Ovary (tissue), 10 donors: ENCODE measurements at places on chromosomes 11 and 22. TPM values are rescaled to one million over a fixed set of nuclear protein-coding genes. Genes with fewer than 3 reads are reported as not detected.

DNA sequence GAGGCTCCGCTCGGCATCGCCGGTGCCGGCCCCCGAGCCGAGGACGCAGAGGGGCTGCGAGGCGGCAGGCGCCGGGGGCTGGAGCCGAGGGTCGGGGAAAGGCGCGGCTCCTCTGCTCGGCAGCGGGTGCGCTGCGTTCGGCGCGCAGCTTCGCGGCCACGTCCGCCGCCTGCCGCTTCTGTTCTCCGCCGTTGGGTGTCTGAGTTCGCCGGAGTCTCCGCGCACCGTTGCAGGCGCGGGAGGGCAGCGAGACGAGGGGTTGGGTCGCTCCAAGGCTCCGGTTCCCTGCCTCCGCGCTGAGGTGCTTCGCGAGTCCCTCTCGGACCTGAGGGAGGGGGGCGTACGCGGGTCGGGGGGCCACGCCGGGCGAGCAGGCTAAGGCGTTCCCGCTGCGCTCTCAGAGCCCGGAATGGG is 347 bp downstream of the MN1 start:
- no peaks in the 10 kb centered on the region for H3K27me3 ChIP-seq
- DNase-seq = peak; percentile 73
- H3K4me1 ChIP-seq = peaks cover 21% of the 10 kb centered on the region
- peak overlapping the region; percentile 71 for H3K27ac ChIP-seq

Gene SLC1A2
- total RNA-seq = 0.80 TPM

Gene DMC1
- 0.95 TPM for total RNA-seq

- H3K4me3 ChIP-seq = no peak overlapping the region
- H3K4me1 ChIP-seq = peaks cover 17% of the 10 kb centered on the region
- no peak overlapping the region for H3K27ac ChIP-seq
- H3K36me3 ChIP-seq = no peaks in the 10 kb centered on the region
These were observed 78.8 kb downstream of the PPP6R3 start for GRCh38 chr11:68539395-68539794.

DNA sequence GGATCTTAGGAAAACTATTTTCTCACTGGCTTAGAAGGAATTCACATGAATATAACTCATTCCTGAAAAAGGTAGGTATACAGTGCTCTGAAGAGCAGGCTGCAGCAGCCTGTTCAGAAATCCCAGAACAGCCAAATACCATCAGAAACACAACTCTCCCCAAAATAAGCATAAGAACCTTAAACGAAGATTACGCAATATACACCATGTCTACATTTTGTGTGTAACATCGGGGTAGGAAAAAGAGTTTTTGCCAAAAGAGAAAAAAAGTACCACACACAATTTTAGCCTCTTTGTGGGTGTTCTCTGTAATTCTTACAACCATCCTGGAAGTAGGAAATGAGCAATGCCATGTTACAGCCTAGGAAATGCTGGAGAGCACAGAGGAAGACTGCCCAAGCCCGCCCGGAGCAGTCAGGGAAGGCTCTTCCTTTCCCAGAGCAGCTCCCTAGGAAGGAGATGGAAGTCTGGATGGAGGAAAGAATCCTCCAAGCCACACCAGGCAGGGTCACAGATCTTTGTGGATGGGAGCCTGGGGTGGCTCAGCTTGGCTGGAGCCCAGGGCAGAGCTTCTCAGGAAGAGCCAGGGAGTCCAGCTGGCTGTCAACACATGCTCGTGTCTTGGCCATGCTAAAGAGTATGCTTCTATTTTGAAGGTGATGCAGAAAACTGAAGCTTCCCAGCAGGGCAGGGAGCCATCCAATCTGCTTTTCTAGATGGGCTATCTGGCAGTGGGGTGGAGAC is 49.7 kb upstream of the ARFGAP3 start:
- H3K27ac ChIP-seq = peak overlapping the region; percentile 3
- no peak overlapping the region for H3K4me3 ChIP-seq
- H3K4me1 ChIP-seq = peaks cover 44% of the 10 kb centered on the region

Gene OR51I1
- 1.4 TPM for total RNA-seq

DNA sequence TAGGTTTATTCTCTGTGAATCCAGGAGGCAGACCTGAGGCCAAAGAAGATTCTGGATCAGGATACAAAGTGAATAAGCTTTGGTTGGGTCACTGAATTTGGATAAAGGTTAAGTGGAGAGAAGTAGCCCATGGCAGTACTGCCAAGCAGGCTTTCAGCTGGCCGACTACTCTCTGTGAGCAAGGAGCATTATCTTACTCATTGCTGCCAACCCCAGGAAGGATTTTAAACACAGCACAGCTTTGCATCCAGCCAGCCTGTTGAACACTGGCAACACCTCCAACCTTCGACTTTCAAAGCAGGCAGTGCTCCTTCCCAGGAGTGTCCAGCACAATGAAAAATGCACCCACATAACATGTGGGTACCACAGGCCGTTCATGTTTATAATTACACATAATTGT is 363.7 kb upstream of the SYN3 start:
- no peaks in the 10 kb centered on the region for H3K27me3 ChIP-seq
- no peaks in the 10 kb centered on the region for H3K4me1 ChIP-seq

DNA sequence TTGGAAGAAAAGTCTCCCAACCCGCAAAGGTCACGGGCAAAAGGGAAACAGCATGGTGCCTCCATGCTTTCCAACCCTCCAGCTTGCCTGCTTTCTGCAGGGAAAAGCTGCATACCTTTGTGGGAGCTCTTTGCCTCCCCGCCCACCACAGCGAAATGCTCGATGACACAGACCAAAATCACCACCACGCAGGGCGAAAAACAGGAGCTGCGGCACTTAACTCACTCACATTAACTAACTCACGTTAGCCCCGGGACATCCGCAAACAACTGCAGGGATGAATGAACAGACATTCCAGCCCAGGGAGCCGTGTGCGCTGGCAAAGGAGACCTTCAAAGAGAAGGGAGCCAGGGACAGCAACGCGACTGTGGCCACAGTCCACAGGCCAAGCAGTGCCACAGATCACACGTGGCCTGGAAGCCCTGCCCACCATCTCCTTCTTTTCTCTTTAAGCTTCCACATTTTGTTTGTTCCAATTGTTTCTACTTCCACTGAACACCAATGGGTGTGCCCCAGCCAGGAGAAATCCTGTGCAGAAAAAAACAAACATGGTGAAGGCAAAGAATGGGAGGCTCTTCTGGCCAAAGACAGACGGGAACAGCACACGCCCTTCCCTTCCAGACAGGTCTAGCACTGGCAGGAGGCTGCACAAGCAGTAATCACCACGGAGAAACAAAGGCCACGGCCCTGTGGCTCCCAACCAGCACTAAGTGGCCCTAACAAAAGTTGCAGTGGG is 39.3 kb downstream of the DUSP8 start:
- H3K27me3 ChIP-seq = no peaks in the 10 kb centered on the region
- H3K36me3 ChIP-seq = no peaks in the 10 kb centered on the region
- DNase-seq = no peak
- no peak overlapping the region for H3K27ac ChIP-seq
- H3K4me1 ChIP-seq = peaks cover 5% of the 10 kb centered on the region

- no peaks in the 10 kb centered on the region for H3K4me1 ChIP-seq
- H3K27me3 ChIP-seq = no peaks in the 10 kb centered on the region
- peak; percentile 32 for DNase-seq
- no peak overlapping the region for H3K4me3 ChIP-seq
These were observed 314.6 kb downstream of the LARGE1 start for GRCh38 chr22:33605666-33606065.

DNA sequence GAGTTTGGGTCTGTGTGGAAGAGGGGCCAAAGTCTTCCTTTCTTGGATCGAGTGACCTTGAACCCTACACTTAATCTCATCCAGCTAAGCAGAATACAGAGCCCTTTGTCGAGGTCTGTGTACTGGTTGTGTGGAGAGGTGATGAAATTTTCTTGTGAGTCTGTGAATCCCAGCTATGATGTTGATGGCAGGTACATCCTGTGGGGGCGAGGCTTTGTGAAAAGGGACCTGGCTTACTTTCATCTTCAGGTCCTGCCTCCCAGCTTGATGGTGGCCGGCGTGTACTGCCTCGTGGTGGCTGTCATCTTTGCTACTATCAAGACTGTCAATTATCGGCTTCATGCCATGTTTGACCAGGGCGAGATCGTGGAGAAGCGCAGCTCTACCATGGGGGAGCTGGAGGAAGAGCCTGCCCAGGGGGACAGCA is 1.0 kb downstream of the PCNX3 start:
- DNase-seq = no peak
- H3K36me3 ChIP-seq = no peaks in the 10 kb centered on the region
- H3K4me3 ChIP-seq = peak overlapping the region; percentile 86
- peaks cover 17% of the 10 kb centered on the region for H3K4me1 ChIP-seq
- no peaks in the 10 kb centered on the region for H3K27me3 ChIP-seq

- no peak overlapping the region for H3K27ac ChIP-seq
- H3K36me3 ChIP-seq = no peaks in the 10 kb centered on the region
- H3K4me3 ChIP-seq = no peak overlapping the region
- no peak for DNase-seq
These were observed 25.0 kb upstream of the SLC5A1 start for GRCh38 chr22:32018056-32018455.

GRCh38 chr11:104946907-104947306 is 21.5 kb downstream of the CASP4 start:
- DNase-seq = no peak
- H3K4me3 ChIP-seq = no peak overlapping the region
- H3K27ac ChIP-seq = no peak overlapping the region
- no peaks in the 10 kb centered on the region for H3K4me1 ChIP-seq
- H3K27me3 ChIP-seq = no peaks in the 10 kb centered on the region

Gene POU2AF2
- total RNA-seq = 0.30 TPM
